OCI-LY7 (cell line): ENCODE measurements at places on chromosomes 1 and 21.
A peak's percentile ranks its signal among the peaks of the same experiment; 100 is the strongest.

DNA sequence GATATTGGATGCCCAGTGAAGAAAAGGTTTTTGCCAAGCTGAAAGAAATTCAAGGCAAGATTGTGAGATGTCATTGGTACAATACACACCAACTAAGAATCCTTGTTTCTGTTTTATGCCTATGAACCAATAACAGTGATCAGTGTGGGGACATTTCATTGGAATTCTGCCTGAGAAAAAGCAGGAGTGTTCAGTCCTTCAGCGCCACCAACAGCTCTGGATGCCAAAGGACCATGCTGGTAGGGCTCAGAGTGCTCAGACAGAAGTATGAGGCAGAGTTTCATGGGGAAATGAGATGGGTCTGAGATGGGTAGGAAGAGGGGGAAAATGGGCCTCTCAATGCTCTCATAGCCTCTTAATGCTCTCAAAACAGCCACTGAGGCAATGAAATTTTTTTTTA, 56.5 kb downstream of the GABPA start:
- no peak for DNase-seq

DNA sequence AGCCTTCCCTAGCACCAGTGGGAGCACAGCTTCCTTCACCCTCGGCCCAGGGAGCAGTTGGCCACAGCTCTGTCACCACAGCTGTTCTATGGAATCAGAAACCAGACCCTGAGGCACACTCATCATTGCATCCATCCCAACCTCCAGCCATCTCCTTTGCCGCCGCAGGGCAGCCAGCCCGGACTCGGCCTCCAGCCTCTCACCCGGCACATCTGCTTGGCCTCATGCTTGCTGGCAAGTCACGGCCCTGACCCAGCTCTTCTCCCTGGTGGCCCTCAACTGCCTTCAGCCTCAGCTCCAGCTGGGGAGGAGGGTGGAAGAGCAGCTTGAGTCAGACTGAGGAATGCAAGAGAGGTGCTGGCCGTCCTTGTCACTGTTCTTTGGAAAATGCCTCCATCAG, 59.8 kb downstream of the TOR1AIP2 start:
- no peak for DNase-seq

DNA sequence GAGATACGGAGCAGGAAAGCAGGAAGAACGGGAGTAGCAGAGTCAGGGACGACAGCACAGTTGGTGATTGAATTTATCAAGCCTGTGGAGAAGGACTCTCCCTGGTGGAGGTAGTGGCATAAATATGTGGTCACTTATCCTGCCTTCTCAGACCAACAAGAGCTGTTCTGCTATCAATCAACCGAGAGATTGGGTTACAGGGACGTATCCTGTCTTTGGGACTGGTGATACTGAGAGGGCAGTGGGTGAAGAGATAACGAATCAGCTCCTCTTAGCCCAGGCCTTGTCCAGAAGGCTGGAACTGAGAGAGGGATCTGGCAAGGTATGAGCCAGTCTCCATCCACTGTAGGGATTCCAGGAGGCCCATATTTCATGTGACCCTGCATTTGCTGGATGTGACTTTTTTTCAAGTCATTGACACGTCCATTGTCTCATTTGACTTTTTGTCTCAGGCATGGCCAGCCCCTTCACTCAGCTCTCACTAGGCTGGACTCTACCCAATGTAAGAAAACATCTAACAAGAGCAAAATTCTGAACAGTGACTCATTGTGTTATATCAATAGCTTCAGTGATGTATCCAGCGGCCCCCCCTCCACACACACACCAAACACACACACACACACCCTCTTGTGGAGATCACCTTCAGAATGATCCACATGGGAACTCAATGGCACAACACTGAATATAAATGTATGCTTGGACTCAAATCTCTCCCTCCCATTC, 11.3 kb downstream of the C1orf116 start:
- no peak for DNase-seq

DNA sequence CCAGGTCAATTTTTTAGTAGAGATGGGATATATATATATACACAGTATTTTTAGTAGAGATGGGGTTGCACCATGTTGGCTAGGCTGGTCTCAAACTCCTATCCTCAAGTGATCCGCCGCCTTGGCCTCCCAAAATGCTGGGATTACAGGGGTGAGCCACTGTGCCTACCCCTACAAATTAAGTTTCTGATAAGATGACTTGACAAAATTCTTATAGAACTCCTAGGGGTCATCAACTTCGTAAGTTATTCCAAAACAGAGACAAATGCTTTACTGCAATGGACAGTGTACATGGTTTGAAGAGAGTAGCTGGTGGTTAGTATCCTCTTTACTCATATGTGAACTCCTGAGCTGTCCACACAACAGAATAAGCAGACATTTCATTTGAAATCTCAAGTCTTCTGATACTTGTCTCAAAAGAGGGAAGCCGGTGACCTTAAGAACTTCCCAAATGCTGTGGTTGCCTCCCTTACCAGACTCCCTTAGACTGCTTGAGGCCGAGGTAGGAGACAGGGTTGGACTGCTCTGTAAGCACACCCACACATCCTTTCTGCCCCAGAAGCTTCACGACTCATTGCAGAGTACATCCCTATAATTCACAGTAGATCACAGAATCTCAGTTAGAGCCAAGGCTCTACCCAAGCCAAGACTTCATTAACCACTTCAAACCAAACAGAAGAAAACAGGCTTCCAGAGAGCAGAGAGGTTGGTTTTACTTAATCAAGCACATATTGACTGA, 244.1 kb upstream of the IRF2BP2 start:
- DNase-seq: no peak

GRCh38 chr1:12159816-12160215, 7.0 kb upstream of the TNFRSF1B start:
- no peak for DNase-seq

- no peak for DNase-seq
Observed at GRCh38 chr1:79716447-79716846, 709.9 kb upstream of the ADGRL4 start.

DNA sequence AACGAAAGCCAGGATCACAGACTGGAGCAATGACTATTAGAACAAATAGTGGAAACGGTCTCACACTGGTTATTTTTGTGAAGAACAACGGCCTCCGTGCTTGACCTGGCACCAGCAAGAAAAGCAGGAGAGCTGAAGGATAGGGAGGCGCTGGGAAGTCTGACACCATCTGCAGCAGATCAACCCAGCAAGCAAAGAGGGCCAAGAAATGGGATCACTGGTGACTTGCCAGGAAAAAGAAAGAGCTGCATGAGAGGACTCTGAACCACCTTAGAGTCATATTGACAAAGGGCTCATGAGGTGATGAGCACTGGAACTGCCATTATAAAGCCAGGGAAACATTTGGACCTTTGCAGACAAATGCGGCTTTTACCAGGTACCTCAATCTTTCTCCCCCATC, 25.0 kb downstream of the MTOR start:
- DNase-seq: no peak

DNA sequence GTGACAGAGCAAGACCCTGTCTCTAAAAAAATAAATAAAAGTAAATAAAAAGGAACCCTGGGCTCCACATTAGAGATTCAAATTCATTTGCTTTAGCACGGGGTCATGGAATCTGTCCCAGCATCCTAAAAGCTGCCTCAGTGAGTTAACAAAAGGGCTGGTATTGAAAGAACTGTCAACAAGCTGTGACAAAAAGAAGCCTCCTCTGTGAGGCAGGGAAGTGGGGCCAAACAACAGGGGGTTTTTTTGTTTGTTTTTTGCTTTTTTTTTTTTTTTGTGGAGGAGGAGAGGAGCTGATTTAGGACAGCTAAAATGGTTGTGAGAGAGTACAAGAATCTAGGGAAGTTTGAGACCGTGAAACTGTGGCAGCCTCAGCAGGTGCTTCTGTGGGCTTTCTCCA, 115.7 kb downstream of the LIPI start:
- DNase-seq: no peak

DNA sequence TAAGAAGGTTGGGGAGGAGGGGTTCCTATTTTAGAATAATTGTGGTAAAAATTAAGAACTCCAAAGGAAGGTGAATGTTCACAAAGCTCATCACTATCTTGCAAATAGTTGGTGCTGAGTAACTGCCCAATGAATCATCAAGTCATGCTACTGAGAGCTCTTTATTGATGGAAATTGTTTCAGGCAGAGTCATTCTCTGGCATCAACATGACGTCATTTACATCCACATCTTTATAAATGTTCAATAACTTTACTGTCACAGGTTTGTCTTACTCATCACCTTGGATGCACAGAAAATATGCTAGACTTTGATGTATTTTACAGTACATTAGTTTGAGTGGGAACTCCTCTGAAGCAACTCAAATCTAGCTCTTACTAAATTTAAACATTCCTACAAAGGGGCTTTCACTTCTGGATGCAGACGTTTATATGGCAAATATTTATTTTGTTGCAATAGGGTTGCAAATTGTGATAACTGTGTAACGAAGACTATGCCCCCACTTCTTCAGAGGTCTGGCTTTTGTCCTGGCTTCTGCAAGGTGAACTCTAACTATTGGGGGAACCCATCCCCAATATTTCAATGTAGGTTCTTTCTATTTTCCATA, 273.7 kb upstream of the AJAP1 start:
- no peak for DNase-seq

DNA sequence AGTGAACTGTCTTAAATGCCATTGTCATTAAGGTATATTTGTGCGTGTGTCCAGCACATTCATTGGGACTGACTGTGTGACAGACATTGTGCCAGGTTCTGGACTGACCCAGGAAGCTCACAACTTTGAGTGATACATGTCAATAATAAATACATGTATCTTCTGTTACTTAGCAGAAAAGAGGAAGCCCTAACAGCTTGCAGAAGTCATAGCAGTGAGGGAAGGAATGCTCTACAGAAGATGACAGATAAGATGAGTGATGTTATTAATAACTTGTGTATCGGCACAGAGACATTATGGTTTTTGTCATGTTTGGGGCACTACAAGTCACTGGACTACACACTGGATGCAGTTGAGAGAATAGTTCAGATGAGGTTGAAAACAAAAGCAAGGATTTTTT, 1.2 kb upstream of the SRSF11 start:
- DNase-seq: peak; percentile 37

DNA sequence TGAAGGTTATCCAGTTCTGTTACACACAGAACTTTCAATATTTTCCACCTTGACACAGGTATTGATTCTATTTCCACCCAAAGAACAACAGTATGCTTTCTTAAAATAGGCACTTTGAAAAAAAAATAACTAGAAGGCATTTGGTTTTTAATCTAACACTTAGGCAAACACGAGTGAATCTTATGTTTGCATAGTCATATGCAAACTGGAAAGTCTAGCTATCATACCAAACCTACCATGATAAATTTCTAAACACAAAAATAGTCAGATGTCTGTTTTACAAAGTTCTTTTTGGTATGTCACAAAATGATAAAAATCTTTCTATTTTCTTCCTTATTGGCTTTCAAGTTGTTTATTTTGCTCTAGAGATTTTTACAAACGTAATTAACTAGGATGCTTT, 11.6 kb downstream of the DNASE2B start:
- DNase-seq: no peak

GRCh38 chr21:35348686-35349085, 299.6 kb upstream of the RUNX1 start:
- no peak for DNase-seq

GRCh38 chr1:100390531-100390930, 38.2 kb downstream of the CDC14A start:
- DNase-seq: no peak

DNA sequence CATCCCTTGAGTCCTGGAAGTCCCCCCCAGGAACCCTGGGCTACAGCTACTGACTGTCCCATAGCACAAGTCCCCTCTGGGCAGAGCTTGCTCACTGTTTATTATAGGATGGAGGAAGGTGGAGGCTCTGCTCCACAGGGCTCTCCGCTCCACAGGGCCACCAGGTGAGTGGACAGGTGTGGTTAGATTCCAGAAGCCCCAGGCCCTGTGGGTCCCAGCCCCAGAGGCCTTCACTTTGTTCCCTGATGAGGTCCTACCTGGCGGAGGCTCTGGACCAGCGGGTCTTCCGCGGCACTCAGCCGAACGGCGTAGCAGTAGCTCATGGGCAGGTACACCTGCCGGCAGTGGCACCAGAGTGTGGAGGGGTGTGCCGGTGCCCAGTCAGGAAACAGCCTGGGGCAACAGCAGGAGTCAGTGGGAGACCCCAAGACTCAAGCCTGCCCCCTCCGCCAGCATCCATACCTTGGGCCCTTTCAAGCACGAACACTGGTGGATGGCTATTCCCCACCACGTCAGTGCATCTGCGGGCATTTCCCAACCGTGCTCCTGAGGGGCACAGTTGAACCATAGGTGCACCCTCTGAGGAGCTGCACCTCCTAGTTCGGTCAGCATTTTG, 12.3 kb downstream of the LSS start:
- DNase-seq: no peak

DNA sequence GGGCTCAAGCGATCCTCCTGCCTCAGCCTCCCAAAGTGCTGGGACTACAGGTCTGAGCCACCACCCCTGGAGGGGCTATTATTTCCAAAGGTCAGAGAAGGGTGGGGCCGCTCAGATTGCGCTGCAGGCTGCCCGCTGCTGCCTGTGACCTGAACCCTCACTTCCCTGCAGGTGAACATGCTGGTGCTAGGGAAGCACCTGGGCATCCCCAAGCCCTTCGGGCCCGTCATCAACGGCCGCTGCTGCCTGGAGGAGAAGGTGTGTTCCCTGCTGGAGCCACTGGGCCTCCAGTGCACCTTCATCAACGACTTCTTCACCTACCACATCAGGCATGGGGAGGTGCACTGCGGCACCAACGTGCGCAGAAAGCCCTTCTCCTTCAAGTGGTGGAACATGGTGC, 8.6 kb upstream of the PADI6 start:
- DNase-seq: no peak

DNA sequence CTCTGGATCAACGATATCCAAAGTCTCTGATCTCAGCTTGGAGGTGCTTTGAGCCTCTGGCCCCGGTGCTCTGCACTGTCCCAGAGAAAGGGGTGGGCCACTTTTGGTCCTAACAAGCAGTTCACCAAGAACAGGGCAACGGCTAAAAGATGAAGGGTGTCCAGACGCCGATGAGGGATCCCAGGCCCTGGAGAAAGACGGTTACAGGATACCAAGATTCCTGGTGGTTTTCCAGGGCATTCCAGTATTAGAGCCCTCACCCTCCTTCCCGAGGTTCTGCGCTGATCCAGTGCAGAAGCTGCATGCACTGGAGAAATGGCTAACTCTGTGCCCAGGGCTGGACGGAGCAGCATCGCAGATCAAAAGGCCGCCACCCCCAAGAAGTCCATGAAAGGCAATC, 149.9 kb upstream of the IRF2BP2 start:
- no peak for DNase-seq

DNA sequence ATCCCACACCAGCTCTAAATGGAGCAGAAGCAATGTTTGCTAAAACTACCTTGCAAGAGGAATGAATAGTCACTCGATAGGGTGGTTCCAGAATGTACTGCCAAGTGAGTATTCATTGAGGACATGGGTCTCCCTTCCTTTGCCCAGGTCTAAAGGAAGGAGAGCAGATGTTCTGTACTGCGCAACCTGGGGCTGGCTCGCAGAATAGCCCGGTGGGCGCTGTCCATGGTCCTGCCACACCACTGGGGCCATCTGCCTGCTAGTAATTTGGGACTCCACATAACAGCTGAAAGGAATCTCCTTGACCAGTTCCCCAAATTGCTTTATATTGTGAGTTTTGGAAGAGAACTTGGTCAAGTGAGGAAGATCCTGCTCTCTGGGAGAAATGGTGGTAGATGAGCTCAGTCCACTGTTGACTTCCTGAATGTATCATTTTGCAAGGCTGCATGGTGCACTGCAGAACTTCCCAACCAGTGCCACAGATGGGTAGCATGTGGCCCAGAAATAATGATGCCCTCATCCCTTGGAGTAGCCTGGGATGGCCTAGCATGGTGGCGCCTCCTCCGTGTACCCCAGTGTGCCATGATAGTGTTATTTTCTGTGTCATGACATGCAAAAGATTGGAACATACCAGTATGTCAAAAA, 5.7 kb downstream of the SLC6A17 start:
- peak; percentile 19 for DNase-seq

- no peak for DNase-seq
Observed at GRCh38 chr1:223161321-223161720, 18.3 kb upstream of the TLR5 start.
